ENCODE measurements at places on chromosomes 4 and X.

DNA sequence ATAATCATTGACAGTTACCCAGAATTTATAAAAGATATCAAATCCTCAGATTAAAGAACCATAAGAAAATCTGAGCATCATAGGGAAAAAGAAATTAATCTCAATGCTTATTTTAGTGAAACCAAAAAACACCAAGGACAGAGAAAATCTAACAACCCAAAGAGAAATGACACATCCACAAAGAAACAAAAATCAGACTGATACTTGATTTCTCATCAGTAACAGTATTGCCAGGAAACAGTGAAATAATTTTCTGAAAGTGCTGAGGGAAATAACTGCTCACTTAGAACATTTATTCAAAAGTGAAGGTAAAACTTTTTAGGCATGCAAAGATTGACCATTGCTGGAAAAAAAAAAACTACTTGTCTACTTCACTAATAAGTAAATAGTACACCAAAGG, 10.6 kb downstream of the MOSPD2 start:
- DNase-seq = no peak

- no peak for DNase-seq
These were observed 627 bp downstream of the CDKN2AIP start for GRCh38 chr4:183445097-183445428.

GRCh38 chr4:140802591-140802990, 46.4 kb upstream of the TBC1D9 start:
- no peak for DNase-seq

DNA sequence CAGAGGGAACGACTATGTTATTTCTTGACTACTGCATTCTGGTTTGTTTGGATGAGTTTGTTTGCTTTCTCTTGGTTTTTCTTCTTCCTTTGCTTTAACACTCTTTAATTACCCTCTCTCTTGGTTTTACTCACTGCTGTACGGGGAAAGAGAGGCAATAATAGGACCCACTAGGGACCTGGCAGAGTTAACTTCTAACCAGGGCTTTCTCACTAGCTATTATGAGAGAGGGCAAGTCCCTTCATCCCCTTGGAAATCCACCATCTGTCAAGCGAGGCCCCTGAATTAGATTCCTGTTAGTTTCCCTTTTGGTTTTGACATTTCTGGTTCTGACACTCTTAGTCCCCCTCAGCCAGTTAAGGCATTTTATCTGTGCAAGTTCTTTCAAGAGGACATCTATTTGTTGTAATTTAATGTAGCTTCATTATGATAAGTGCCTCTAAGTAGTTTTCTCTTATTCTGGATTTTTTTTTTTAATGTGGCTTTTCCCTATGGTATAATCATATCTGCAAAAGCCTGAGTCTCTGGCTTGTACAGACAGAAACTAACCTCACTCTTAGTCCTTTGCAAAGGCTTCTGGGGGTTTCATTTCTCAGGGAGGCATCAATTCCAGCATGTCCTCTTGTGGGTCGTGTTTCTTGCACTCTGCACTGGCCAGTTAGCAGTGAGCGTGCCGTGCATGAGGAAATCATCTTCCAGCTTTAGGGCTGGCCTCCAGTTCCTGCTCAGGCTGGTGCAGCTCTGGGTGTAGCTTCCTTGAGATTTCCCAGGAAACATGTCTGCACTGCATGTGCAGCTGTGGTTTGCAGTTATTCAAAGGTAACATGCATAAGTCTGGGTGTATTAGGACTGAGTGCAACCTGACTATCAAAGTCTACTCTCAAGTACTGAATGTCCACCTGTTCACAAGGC, 221.3 kb downstream of the STIM2 start:
- no peak for DNase-seq

DNA sequence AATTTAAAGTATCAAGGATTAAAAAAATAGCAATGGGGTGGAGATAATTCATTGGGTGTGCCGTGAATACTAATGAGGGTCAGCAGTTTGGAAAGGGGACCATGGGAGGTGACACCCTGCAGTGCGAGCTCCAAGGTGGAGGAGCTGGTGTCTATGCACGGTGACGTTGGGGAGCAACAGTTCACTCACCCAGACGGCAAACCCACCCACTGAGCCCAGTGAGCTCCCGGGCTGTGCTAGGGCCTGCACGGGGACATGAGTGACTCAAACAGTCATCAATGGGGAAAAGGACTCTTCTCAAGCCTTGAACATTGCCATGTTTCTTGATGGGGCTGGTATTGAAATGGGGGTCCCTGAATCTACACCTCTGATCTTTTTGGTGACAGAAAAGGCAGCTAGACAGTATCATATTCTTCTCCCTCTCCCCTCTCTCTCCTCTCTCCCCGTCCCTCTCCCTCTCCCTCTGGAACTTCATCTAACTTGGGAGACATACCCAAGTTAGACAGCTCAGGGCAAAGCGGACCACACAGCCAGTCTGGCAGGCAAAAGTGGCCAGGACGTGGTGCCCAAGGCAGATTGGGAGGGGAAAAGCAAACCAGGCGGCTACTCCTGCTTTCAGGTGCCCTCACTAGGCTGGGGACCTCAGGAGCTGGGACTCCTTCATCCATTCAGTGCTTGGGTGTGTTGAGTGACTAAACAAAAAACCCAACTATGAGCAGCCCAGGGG, 26.3 kb upstream of the PPP2R2C start:
- DNase-seq = no peak

DNA sequence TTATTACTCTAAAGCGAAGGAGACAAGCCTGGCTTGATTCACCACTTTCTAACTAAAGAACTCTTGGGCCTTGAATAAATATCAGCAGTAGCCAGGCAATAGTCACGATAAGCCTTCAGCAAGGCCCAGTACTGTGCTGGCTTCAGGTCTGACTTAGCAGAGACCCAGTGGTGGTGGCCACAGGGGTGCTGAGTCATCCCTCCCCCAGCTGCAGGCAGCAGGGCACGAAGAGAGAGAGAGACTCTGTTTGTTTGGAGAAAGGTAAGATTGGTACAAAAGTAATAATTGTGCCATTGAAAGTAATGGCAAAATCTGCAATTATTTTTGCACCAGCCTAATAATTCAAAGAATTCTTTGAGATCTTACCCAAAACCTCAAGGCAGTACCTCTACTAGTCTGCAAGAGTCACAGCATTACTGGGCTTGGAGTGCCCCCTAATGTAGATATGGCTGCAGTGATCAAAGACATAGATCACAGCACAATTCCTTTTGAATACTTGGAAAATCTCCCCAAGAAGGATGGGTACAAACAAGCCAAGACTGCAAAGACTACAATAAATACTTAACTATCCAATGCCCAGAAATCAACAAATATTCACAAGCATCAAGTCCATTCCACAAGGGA, 159.5 kb upstream of the USP38 start:
- no peak for DNase-seq

GRCh38 chrX:50003927-50004326, 81.5 kb downstream of the CLCN5 start:
- no peak for DNase-seq

GRCh38 chr4:20248155-20248558, 3.5 kb upstream of the SLIT2 start:
- no peak for DNase-seq

GRCh38 chrX:68989456-68989855, 160.6 kb downstream of the EFNB1 start:
- DNase-seq = no peak

DNA sequence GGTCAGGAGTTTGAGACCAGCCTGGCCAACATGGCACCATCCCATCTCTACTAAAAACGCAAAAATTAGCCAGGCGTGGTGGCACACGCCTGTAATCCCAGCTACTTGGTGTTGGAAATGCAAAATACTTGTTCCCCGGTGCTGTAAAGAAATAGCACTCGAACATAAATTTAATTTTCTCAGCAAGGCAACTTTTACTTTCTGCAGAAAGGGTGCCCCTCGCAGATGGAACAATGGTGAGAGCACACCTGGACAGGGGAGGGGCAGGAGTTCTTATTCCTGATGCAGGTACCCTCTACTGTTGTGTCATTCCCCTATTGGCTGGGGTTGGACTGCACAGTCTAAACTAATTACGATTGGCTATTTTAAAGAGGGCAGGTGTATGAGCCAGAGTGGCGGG, 139.7 kb downstream of the FHIP1A start:
- DNase-seq = no peak

GRCh38 chr4:188869581-188869980, 730.3 kb downstream of the TRIML1 start:
- DNase-seq = no peak

DNA sequence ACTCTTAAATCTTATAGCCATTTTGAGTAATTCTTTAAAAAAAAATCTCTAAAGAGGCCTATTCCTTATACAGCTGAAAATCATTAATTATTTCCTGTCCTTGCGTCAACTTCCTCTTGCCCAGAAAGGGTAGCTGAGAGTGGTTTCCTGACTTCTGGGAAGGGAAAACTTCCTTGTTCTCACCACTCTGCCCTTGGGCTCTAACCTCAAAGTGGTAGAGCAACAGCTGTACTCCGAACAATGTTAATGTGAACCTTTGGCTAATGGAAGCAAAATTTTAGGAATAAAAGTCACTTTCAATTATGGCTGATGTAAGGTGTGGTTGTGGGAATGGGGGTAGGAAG, 15.3 kb downstream of the KLHL2 start:
- no peak for DNase-seq

DNA sequence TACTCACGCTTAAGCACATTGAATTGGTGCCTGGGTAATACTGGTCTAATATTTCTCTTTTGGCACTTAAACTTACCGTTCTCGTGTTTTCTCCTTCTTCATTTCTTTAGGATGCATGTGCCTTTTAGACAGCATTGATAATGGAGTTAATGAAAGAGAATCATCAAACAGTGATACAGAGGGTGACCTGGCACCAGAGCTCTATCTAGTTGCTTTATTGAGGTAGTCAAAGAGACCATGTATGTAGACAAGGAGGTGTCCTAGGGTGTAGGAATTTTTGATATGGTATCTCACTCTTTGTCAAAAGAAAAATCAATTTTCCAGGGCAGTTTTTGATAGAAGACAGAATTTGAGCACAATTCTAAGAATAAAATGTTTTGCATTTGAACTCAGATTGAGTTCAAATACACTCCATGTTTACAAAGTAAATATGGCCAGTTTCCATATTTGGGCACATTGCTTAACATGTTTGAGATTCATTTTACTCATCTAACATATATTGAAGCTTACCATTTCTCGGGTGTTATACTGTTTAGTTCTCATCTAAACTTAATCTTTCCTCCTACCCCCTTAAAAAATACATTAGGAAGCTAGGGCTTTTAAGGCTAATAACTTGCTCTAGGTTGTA, 92.0 kb downstream of the WWC2 start:
- DNase-seq = no peak

DNA sequence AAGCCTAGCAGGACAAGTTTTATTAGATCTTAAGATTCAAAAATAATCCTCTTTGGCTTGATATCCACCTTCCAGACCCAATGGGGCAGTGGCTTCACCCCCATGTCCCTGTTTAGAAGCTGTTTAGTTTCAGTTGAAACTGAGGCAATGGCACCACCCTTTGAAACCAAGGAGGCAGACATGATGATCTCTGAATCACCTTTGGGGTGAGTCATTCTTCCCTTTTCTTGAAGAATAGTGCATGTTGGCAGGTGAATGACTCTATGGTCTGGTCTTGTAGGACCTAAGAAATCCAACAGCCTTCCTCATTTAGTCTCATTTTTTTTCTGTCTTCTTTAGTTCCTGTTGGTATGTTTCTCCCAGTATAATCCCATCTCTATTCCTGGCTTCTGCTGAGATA, 29.5 kb upstream of the BMP15 start:
- DNase-seq = peak; percentile 2

DNA sequence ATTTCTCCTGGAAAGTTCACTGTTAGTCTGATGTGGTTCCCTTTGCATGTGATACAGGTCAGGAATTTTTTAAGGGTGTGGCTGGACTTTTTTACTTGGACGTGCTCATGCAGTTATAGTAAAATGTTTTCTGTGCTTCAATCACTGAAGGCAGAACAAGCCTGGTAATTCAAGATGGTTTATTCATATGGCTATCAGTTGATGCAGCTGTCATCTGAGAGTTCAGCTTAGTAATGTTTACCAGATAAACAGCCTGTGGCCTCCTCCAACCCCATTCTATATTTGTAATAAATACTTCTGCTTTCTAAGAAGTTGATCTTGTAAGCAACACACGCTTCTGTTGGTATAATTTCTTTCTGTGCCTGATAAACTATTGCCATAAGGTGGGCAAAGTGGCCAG, 2105.9 kb downstream of the ARAP2 start:
- no peak for DNase-seq

DNA sequence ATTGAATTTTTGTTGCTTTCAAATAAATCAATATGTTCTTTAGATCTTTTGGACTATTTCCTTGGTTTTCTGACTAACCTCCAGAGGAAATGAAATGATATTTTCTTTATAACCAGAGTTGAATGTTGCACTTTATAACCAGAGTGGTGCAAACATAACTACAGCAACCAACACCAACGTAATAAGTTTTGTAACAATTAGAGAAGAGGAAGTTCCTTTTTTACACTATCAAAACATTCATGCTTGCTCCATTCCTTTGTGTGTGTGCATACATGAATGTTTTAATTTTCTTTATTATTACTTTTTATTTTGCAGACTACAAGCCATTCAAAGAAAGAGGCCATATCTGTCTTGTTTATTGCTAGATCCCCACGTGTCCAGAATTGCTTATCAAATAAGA, 193.0 kb upstream of the PPP3CA start:
- DNase-seq = no peak

- no peak for DNase-seq
These were observed 10.4 kb upstream of the SCOC start for GRCh38 chr4:140363051-140363450.

DNA sequence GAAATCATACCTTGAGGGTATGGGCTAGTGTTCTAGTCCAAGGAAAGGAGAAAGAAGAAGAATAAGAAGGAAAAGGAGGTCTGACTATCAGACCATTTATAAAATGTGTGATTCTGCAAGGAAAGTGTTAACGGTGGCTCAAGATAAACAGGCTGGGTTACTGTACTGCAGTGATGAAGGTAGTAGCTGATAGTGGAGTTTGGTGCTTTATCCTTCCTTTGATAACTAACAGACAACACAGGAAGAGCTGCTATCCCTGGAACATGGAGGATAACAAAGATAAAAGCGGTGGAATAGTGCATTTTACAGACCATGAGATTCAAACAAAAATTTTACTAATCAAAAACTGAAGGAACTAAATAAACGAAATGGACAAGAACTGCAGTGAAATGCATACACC, 2.6 kb downstream of the UNC5C start:
- no peak for DNase-seq

DNA sequence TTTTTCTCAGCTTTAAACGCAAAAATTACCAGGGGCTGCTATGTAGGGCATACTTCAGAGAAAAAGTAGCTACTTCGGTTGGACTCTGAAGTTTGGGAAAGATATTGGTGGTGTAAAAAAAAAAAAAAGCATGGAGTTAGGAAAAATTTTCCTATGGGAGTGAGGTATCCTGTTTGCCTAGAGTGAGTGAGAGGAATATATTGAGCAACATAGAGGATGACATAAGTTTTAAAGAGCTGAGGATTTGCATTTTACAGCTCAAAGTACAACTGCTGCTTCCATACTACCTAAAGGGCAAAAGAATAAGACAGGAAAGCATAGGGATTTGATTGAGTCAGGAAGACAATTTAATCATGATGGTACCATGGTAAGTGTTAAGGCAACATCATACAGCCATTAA, 7.3 kb downstream of the GPRASP1 start:
- DNase-seq = no peak
